ENCODE measurements at places on chromosomes 2 and 18.

GRCh38 chr2:28981620-28982376, 700 bp downstream of the TOGARAM2 start:
- DNase-seq = no peak

GRCh38 chr2:42013409-42013808, 34.4 kb upstream of the PKDCC start:
- no peak for DNase-seq

DNA sequence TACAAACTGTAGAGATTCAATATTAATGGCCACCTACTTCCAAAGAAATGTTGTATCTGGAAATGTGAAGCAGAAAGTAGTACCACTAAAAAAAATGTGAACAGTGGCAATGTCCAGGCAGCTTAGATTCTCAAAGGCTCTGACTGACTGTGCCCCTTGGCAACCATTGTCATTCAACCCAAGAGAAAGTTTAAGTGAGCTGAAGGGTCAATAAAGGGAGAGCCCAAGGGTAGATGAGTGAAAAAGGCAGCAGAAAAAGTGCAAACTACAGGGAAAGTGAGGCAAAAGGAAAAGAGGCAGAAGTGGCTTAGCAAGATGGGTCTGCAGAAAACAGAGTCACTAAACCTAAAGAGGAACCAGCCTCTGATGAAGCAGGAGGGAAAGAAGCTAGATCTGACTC, 802.9 kb downstream of the CPS1 start:
- no peak for DNase-seq

DNA sequence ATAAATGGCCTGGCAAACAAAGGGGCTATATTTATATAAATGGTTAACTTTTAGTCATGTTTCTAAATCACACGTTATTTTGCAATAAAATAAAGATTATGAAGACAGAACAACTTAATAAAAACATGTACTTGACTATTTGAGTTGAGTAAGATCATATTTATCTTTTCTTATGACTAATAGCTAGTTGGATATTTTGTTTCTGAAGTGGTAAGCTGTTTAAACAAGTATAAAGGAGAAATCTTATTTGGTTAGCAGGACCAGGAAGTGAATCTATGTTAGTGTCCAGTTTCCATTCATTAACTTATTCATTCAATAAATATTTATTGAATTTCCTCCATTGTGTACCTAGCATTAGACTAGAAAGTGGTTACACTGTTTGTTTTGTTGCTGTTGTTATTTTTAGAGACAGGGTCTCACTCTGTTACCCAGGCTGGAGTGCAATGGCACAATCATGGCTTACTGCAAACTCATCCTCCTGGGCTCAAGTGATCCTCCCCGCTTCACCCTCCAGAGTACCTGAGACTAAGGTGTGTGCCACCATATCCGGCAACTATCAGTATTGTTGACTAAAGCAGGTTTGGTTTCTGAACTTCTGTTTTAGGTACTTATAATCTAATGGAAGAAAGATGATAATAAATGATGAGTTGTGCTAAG, 312.6 kb downstream of the DPP10 start:
- no peak for DNase-seq

GRCh38 chr2:131010566-131010965, 82.7 kb downstream of the FAM168B start:
- DNase-seq = no peak

GRCh38 chr2:160371251-160372009, 122.2 kb downstream of the RBMS1 start:
- DNase-seq = no peak

- no peak for DNase-seq
Measured at GRCh38 chr18:650428-650858, 7.0 kb upstream of the TYMS start.

- no peak for DNase-seq
Measured at GRCh38 chr2:10544252-10544651, 96.1 kb upstream of the ODC1 start.

DNA sequence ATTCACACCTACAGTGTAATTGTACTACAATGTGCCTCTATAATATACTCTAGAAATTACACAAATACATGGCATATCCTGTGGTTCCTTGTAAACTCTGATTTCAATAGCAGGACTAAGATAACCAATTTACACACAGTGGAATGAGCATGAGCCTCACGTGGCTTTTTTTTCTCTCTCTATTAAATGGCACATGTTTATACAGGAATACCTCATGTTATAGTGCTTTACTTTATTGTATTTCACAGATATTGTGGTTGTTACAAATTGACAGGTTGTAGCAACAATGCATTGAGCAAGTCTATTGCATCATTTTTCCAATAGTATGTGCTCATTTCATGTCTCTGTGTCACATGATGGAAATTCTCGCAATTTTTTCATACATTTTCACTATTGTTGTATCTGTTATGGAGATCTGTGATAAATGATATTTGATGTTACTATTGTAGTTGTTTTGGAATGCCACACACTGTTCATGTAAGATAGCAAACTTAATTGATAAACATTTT, 260.0 kb downstream of the FSIP2 start:
- no peak for DNase-seq

DNA sequence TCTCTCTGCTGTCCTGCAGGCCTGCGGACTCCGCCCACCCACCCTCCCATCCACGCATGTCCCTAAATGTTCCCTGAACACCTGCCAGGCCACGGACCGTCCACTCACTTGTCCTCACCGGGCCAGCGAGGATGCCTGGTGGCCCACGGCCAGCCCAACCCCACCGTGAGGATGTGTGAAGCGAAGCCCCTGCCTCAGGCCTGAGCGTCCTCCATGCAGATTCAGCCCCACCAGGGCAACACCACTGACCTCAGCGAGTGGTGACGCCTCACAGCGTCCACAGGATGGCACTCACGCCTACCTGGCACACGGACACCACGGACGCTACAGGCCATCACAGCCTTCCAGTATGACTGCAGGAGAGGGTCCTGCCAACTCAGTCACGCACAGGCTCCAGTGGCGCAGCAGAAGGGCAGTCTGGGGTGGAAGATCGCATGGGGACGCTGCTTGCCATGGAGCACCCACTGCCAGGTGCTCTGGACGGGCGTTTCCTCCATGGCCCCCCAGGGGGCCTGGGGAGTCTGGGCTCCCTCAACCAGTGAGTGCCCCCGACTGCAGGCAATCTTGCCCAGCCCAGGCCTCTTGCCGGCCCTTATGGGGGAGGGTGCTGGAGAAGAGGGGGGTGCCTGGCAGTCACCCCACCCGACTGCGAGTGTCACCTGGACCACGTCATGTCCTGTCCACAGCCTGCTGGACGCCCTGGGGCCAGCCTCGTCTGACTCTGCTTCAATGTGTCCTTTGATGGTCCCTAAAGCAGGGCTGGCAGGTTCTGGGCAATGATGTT, 25.4 kb downstream of the HDAC4 start:
- no peak for DNase-seq

DNA sequence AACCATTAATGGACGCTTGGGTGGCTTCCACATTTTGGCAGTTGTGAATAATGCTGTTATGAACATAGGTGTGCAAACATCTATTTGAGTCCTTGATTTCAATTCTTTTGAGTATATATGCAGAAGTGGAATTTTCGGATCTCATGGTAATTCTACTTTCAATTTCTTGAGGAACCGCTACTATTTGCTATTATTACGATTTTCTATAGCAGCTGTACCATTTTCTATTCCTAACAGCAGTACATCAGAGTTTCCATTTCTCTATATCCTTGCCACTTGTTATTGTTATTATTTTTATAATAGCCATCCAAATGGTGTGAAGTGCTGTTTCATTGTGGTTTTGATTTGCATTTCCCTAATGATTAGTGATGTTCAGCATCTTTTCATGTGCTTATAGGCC, 69.5 kb downstream of the KIF5C start:
- DNase-seq = no peak

DNA sequence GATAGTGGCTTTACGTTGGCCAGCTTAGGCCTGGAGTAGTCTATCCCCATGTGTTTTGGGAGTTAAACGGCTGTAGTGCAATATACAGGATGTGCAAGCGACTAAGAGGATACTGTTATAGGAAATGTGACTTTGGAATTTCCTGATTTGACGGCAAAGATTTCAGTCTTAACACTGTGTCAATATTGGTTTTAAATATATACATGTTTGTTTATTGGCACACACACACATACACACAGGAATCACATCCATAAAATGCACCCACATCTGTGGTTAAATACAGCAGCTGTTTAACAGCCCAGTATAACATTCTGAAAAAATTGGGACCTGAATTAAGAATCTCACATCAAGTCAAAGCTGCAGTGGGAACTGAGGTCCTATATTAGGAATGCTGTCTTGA, 347.1 kb downstream of the TXNL1 start:
- no peak for DNase-seq

DNA sequence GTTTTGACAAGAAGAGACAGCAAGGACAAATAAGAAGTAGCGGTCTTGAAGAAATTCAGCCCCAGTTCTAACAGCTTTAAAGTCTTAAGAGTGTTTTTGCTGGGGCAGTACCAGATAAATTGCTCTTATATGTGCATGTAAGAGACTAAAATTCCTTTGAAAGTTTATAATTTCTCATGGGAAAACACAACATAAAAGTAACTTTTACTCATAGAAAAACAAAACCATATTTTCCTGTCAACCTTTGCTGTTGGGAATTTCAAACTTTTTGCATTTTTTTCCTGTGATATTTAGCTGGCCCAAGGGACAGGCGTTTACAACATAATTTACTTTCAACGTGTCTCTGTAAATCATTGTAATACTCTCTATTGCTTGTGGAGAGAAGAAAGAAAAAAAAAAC, 767.8 kb upstream of the ZEB2 start:
- DNase-seq = peak; percentile 79

DNA sequence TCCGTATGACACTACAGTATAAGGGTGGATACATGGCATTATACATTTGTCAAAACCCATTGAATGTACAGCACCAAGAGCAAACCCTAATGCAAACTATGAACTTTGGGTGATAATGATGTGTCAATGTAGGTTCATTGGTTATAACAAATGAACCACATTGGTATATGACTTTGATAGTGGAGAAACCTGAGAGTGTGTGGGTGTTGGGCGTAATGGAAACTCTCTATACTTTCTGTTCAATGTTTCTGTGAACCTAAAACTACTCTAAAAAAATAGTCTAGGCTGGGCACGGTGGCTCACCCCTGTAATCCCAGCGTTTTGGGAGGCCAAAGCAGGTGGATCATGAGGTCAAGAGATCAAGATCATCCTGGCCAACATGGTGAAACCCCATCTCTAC, 6.5 kb upstream of the ACTG2 start:
- DNase-seq = no peak

- no peak for DNase-seq
Measured at GRCh38 chr2:238594796-238595749, 168.3 kb downstream of the ASB1 start.

GRCh38 chr2:17748745-17749144, 4.9 kb downstream of the SMC6 start:
- DNase-seq = no peak

GRCh38 chr2:174748948-174749347, 15.3 kb downstream of the CHRNA1 start:
- peak; percentile 63 for DNase-seq

- DNase-seq = no peak
Measured at GRCh38 chr2:176324862-176325261, 55.6 kb downstream of the MTX2 start.

GRCh38 chr2:164803776-164804466, 37.7 kb downstream of the COBLL1 start:
- no peak for DNase-seq

All from umbilical cord (tissue), 2 donors.